ENCODE measurements at places on chromosomes 7 and 10.

GRCh38 chr10:113423981-113424721 is 128.7 kb upstream of the HABP2 start:
- no peak for DNase-seq

DNA sequence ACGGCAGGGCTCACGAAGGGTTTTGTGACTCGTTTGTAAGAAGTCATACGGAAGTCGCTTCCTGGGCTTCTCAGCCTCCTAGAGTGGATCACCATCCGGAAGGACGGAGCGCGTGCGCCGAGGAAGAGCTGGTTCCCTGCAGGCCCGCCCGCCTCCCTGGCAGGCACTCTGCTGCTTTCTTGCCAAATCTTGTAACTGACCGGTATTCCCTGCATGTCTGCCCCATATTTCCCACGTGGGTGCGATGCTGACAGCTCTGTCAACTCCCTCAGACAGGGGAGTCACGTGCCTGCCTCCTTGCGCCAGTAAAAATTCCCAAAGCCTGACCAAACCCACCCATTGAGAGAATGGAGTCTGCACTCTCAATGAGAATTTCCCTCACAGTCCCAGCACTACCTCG is 12.7 kb downstream of the SHH start:
- no peak for DNase-seq

DNA sequence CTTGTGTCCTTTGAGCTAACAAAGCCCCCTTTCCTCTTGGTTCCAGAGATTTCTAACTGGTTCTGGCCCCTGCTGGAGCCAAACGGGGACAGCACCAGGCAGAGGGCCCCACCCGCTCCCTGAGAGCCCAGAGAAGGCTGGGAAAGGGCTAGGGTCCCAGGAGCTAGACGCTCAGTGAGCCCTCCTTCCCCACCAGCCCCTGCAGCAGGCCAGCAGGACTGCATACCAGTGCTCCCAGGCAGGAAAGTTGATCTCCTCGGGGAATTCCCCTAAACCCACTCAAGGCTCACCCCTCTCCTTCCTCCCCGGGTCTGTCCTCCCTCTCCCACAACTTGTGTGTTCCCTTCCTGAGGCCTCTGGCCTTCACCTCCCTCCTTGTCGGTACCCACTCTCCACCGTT is 47.7 kb downstream of the PAX2 start:
- DNase-seq = no peak

GRCh38 chr7:70131817-70132216 is 533.5 kb downstream of the AUTS2 start:
- DNase-seq = no peak

DNA sequence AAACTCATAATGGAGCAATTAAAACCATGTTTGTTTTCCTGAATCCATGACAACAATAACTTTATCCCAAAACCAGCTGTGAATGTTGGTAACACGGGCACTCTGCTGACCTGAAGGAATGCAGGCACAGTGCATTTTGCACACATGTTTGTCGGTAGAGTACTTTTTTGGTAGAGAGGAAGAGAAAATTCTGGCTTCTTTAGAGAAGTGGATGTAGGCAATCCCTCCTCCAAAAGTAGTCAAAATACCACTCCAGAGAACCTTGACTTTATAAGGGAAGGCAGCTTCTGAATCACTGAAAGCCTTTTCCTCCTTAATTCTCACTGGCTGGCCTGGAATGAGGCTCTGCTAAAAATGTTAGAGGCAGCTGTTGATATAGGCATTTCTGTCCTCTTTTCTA is 15.8 kb upstream of the ACTA2 start:
- no peak for DNase-seq

DNA sequence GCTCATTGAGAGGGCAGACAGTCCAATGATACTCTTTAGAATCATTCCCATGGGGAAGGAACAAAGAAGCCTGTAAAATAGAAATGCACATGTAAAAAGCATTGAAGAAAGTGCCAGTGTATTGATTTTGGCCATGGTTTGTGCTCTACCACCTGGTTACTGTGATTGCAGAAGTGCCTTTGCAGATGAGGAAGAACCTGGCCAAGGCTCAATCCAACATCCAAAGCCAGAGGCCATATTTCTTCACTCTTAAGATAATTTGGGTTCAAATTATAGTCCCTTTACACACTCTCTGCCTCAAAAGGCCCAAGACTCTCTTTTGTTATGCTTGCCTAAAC is 122.1 kb downstream of the EGFR start:
- DNase-seq = no peak

DNA sequence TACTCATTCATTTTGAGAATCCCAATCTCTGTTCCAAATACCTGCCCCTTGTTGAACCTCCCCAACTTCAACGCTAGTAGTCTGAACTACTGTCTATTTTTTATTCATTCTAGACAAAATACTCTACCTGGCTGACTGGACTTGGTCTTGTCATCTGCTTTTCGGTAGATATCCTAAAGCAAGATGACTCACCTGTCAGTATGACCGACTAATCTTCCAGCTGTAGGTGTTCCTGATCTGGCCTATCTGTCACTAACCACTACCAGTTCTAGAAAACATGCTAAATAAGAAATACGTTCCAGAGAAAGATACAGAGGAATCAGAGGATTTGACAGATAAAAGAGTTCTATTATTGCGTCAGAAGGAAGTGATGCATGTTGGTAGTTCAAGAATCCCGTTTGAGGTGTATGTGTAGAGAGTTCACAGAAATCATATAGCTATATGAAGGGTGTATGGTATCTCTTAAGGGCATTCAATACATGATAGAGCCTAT is 81.1 kb downstream of the IDE start:
- no peak for DNase-seq

- no peak for DNase-seq
Measured at GRCh38 chr10:14605231-14605925, 169.3 kb downstream of the FAM107B start.

DNA sequence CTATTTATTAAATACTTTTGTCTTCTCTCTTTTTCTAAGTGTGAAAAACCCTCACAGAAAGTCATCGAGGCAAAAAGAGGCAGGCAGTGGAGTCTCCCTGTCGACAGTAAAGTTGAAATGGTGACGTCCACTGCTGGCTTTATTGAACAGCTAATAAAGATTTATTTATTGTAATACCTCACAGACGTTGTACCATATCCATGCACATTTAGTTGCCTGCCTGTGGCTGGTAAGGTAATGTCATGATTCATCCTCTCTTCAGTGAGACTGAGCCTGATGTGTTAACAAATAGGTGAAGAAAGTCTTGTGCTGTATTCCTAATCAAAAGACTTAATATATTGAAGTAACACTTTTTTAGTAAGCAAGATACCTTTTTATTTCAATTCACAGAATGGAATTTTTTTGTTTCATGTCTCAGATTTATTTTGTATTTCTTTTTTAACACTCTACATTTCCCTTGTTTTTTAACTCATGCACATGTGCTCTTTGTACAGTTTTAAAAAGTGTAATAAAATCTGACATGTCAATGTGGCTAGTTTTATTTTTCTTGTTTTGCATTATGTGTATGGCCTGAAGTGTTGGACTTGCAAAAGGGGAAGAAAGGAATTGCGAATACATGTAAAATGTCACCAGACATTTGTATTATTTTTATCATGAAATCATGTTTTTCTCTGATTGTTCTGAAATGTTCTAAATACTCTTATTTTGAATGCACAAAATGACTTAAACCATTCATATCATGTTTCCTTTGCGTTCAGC is 43.4 kb downstream of the TARP start:
- no peak for DNase-seq

- DNase-seq = no peak
Measured at GRCh38 chr10:32150532-32151101, 94.4 kb upstream of the KIF5B start.

DNA sequence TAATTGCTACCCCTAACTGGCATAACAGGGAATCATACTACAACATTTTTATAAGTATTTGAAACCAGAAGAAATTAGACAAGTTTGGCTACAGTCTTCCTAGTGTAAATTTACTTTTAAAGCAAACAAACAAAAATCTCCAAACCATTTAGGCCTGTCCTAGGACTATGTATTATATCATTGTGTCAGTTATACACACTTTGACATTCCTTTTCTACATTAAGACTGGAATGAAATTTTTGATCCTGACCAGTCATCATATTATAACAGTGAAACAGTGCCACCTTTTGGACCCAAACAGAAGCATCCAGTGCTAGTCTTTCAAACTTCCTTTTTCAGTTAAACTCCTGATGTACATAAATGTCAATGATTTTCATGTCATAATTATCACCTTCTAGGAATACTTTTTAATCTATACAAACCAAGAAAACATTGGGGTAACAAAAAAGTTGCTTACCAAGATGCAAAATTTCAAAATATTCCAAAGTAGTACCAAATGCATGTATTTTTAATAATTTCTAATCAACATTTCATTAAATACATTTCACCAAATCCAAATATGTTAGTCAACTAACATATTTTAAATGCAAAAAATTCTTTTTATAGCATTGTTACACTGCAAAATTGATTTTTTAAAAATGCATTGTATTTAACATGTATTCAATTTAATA is 75.7 kb downstream of the IMMP2L start:
- no peak for DNase-seq

DNA sequence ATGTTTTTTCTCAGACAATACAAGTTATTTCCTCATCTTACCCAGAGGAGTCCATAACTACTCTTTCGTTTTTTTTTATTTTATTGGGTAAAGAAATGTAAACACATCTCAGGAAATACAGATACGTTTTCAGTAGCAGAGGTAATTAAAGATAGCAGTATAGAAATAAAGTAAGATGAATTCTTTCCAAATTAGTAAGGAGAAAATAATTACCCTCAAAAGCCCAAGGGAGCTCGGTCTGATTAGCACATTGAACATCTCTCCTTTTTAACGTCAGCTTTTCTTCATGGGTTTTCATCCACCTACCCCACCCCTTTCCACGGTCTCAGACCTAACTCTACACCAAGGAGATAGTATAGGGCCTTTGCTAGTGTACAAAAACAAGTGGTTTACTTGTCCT is 294.2 kb downstream of the GRID1 start:
- no peak for DNase-seq

DNA sequence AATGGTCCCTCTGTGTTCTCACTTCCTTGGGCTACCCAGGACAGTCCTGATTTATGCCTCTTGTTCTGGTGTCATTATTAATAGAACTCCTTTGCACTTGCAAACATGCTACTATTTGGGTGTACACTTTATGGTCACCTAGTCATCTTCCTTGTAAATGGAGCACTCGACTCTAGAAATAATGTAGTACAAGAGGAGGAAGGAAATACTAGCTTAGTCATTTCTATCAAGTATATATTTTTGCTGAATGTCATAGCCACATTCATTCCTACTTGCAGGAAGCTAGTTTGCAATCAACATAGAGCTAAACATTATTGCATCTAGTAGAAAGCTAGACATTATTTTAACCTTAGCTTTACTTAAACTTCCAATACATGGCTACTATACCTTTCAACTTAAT is 335.3 kb downstream of the MAGI2 start:
- no peak for DNase-seq

DNA sequence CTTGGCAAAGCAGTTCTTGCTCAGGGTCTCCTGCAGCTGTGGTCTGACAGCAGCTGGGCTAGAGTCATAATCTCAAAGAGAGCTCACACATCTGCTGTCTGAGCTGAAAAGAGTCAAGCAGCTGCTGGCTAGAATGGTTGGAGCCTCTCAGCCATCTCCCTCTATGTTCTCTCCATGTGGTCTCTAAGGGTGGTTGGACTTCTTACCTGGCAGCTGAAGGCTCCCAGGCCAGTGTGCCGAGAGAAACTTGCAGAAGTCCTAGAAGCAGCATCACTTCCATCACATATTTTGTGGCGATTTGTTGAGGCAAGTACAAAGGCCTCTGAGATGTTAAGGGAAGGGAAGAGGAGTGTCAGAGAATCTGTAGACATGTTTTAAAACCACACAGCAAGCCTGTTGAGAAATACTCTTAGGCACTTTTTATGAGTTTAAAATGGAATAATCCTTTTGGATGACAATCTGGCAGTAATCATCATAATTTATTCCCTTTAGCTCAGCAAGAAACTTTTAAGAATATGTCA is 93.2 kb downstream of the REEP3 start:
- no peak for DNase-seq

GRCh38 chr10:28300027-28300426 is 2.8 kb downstream of the MPP7 start:
- DNase-seq = no peak

DNA sequence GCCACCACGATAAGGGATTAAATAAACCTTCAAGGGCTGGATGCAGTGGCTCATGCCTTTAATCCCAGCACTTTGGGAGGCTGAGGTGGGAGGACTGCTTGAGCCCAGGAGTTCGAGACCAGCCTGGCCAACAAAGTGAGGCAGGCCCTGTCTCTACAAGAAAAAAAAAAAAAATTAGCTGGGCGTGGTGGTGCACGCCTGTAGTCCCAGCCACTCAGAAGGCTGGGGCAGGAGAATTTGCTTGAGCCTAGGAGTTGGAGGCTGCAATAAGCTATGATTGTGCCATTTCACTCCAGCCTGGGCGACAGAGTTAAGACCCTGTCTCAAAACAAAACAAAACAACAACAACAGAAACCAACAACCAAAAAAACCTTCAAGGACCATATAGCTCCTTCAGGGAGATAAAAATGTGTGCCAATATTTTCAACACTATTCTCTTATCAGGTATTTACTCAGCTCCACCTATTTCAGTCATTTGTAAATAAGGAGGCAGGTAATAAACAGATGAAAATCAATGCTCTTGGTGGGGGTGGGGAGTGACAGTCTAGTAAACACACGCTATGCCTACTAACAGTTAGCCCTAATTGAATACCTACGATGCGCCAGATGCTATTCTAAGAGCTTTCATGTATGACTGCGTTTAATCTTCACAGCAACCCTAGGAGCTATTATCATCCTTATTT is 13.2 kb downstream of the BAIAP2L1 start:
- no peak for DNase-seq

- DNase-seq = no peak
Measured at GRCh38 chr7:50982626-50983025, 199.9 kb upstream of the GRB10 start.

- DNase-seq = no peak
Measured at GRCh38 chr10:8633909-8634308, 579.4 kb downstream of the GATA3 start.

- DNase-seq = no peak
Measured at GRCh38 chr7:96322373-96322695, 436 bp upstream of the SLC25A13 start.

DNA sequence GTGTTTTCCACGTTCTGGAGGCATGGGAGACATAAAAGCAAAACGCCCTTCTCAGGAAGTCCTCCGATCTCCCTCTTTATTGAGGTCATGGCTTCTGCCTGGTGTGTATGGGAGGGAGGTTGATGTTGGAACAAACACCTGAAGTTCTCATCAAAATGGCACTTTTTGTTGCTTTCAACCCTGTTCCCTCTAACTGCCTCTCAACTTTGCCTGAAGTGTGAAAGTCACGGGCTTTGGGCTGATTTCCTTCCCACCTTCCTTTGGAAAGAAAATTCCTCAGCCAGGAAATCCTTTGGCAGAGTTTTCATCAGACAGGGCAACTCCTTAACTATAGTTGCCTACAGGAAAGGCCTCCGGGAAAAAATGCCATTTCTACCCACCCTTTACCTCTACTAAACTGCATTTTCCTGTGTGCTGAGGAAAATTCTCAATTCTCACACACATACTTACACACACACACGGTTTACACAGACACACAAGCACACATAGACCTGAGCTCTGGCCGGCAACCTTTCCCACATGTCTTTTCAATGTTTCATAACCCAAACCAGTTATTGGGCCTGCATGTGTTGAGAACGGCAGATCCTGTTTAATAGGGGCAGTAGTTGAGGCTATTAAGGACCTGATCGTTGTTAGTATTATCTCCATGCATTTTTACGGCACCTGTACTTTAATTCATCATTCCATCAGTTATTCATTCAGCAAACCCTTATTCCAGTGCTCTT is 36.4 kb downstream of the CYP17A1 start:
- DNase-seq = no peak

All from activated CD4-positive, CD25-positive, alpha-beta regulatory T cell treated with anti-CD3 and anti-CD28 coated beads, Interleukin-2, amount 50 U/mL, for 16 hours (primary cell).